ENCODE measurements at places on chromosomes 6 and 20.

- no peak for DNase-seq
Observed at GRCh38 chr6:169701311-169701953, 397 bp downstream of the WDR27 start.

DNA sequence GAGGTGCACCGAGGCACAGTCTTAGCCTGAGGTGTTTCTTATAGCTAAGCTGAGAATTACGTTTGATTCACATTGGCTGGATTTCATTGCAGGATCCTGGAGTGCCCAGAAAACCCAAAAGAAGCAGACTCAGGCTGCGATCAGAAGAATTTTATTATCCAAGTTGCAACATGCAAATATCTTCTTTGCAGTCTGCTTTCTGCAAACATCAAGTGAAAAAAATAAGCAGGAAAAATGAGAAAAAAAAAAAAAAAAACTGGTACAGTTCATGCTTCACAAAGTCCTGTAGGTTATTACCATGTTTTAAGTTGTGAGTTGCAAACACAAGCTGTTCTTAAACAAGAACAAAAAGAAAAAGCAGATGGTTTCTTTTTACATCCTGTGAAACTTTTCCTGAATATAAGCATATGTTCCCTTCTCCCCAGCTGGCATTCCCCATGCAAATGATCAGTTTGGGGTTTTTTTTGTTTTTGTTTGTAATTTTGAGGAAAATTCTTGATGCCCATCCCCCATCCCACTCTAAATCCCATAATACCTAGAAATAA lies 349.0 kb downstream of the CBLN4 start:
- DNase-seq = no peak

DNA sequence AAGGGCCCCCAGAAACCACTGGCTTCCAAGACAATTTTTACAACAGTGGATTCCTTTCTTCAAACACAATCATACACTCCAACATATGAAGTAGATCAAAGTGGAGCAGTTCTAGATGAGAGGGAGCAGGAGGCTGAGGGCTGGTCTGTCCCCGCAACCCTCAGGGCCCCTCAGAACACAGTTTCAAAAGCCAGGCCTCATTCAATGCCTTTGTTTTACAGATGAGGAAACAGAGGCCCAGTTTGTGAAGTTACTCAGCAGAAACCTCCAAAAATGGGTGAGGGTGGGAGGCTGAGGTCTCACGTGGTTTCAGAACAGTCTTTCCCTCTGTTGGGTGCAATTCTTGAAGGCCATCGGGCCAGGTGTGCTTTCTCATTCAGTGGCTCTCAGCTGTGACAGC lies 134.9 kb downstream of the SCML4 start:
- no peak for DNase-seq

DNA sequence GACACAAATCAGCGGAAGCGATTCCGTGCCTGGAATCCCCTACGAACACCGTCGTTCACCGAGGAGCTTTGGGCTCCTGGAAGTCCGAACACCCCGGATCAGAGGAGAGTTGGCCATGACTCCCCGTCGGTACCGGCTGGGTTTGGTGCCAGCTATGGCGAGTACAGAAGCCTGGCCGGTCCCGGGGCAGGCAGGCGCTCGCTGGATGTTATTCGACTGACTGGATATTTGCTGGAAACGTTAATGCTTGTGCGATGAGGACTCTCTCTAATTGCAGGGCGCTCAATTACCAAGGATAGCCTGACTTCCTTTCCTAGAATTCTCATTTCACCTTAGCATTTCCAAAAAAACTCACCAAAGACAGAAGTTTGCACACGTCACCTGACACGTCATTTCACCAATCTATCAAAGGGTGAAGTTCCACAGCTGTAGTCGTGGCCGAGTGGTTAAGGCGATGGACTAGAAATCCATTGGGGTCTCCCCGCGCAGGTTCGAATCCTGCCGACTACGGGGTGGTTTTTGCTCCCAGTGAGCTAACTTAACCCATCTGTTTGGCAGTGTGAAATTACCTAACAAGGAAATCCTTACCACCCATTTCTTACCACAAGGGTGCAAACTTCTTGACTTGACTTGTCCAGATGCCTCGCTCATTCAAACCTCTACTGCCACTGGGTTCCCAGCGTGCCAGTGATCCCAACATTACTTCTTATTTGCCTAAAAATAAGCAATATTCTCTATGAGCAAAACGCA lies 22.7 kb upstream of the ZNF184 start:
- peak; percentile 76 for DNase-seq

DNA sequence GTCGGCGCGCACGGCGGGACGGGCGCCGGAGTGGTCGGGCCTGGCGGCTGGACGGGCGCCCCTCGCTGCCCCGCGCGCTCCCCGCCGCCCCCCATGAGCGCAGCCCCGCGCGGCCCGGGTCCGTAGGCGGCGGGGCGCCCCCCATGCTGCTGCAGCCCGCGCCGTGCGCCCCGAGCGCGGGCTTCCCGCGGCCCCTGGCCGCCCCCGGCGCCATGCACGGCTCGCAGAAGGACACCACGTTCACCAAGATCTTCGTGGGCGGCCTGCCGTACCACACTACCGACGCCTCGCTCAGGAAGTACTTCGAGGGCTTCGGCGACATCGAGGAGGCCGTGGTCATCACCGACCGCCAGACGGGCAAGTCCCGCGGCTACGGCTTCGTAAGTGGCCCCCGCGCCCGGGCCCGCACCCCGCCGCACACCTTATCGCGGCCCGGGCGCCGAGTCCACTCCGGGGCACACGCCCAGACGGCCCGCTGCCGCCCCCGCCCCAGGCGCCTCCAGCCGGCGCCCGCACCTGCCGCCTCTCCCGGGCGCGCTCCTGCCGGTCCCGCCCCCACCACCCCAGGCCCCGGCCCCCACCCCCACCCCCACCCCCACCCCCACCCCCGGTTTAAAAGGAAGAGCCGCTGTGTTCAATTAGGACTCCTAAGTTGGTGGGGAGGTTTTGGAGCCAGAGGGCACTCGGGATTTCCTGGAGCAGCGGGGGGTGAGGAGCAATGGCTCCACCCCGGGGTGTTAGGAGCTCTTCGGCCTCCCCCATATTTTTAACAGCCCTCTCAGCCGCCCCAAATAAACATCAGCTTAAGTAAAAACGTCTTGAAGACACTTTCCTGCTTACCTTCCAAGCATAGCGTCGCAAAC lies 474 bp downstream of the RBM38 start:
- peak; percentile 79 for DNase-seq

GRCh38 chr6:11228935-11229654 lies 3.4 kb downstream of the NEDD9 start:
- no peak for DNase-seq

GRCh38 chr20:62363920-62364851 lies 2.9 kb downstream of the LAMA5 start:
- no peak for DNase-seq

DNA sequence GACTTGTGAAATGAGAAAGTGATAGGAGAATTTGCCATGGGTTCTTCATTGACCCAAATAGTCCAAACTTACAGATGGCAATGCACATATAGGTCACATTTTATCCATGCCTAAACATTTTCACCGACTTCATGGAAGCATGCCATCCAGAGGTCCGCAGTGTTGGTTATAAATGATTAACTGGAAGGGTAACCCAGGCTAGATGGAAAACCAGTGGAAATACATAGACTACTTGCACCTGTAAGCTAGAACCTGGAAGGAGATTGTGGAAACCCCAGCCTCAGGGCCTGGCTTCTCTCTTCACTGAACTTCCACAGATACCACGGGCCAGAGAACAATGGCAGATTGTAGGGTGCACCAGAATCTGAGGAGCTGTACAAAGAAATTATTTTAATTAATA lies 103.8 kb upstream of the SYNDIG1 start:
- no peak for DNase-seq

GRCh38 chr20:37075932-37076685 lies 19.7 kb downstream of the RBL1 start:
- DNase-seq = no peak

GRCh38 chr6:15623276-15624116 lies 39.3 kb downstream of the DTNBP1 start:
- no peak for DNase-seq

GRCh38 chr20:60691966-60692615 lies 560.0 kb upstream of the CDH4 start:
- no peak for DNase-seq

GRCh38 chr20:46229478-46230105 lies 78.7 kb downstream of the CDH22 start:
- no peak for DNase-seq

DNA sequence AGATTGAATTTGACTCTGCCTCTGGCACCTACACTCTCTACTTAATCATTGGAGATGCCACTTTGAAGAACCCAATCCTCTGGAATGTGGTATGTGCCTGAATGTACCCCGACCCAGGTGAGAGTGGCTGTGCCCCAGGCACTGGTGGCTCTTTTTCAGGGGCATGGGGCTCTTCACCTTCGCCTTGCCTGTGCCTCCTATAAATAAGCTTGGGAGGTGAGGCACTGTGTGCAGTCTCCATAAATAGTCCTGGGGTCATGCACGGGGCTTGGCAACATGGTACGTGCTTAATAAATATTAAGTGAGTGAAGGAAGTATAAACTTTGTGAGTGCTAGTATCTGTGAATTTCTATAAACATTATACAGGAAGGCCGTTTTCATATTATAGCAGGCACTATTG lies 33.0 kb downstream of the GHRH start:
- DNase-seq = no peak

- no peak for DNase-seq
Observed at GRCh38 chr6:5922230-5922629, 84.5 kb downstream of the NRN1 start.

DNA sequence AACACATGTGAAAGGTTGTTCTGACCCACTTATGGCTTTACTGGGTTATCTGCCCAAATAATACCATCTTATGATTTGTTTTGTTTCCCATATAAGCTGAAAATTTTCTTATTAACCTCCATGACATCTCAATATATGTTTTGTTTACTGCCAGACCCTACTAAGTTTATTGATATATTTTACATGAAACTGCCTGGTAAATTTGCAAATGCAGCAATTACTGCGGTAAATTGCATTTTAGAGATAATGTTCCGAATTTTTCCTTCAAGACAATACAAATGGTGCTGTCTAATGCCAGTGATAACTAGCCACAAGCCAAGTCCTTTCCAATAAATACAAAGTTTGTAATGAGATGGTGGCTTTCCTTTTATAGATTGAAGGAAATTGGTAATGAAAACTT lies 275.9 kb downstream of the SAMD5 start:
- DNase-seq = no peak

DNA sequence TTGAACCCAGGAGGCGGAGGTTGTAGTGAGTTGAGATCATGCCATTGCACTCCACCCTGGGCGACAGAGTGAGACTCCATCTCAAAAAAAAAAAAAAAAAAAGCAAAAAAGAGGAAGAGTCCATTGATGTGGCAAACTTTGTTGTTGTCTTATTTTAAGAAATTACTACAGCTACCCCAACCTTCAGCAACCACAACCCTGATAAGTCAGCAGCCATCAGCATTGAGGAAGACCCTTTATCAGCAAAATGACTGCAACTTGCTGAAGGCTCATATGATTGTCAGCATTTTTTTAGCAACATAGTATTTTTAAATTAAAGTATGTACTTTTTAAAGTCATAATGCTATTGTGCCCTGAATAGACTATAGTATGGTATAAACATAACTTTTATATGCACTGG lies 48.8 kb downstream of the ZFP64 start:
- DNase-seq = no peak

DNA sequence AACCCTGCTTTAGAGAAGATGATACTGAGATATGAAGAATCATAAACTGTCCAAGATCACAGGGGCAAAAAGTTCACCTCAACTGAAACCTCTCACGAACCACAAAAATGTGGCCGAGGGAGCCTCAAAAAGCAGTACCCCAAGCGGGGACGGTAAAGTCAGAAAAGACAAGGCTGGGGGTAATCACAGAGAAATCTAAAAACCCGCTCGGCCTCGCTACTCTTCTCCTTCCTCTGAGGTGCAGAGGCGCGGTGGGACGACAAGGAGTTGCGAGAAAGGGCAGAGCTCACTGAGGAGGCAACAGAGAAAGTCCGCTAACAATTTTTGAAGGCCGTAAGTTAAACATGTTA lies 356 bp upstream of the IRAK1BP1 start:
- DNase-seq = no peak

GRCh38 chr20:5127204-5127858 lies 523 bp downstream of the CDS2 start:
- peak; percentile 88 for DNase-seq

GRCh38 chr6:90156861-90157260 lies 139.8 kb downstream of the BACH2 start:
- DNase-seq = peak; percentile 74

GRCh38 chr6:140276719-140277118 lies 902.3 kb upstream of the CITED2 start:
- DNase-seq = no peak

- DNase-seq = no peak
Observed at GRCh38 chr6:125855783-125856182, 65.0 kb downstream of the NCOA7 start.

GRCh38 chr6:163573503-163574179 lies 159.1 kb downstream of the QKI start:
- no peak for DNase-seq

DNA sequence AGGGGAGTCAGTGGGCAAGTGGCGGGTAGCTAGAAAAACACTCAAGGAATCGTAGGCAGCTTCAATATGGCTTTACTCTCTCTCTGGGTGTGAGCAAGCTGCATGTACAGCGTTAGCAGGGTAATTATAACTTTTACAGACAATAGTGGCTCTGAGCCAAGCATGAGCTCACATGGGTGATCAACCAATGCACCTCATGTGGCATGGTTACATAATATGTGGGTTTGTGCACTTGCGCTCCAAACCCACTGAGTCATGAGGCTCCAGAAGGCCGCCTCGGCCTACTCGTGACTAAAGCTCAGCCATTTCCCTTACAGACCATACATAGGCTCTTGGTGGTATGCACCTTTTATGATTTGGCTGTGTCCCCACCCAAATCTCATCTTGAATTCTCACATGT lies 78.4 kb upstream of the FBXL4 start:
- no peak for DNase-seq

GRCh38 chr6:97658090-97658489 lies 375.1 kb upstream of the MMS22L start:
- no peak for DNase-seq

DNA sequence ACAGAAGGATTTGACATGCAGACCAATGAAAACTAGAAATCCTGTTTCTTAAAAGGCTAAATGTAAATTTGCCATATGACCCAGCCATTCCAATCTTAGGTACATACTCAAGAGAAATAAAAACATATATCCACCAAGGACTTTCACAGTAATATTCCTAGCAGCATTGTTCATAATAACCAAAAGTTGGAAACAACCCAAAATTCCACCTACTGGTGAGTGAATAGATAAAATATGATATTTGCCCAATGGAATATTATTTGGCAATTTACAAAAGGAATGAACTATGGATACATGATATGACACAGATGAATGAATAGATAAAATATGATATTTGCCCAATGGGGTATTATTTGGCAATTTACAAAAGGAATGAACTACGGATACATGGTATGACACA lies 22.7 kb downstream of the MTCL3 start:
- no peak for DNase-seq

All from activated effector memory CD4-positive, alpha-beta T cell treated with anti-CD3 and anti-CD28 coated beads, Interleukin-2, amount 50 U/mL, for 16 hours (primary cell).